ENCODE measurements at places on chromosomes 5 and 9.

DNA sequence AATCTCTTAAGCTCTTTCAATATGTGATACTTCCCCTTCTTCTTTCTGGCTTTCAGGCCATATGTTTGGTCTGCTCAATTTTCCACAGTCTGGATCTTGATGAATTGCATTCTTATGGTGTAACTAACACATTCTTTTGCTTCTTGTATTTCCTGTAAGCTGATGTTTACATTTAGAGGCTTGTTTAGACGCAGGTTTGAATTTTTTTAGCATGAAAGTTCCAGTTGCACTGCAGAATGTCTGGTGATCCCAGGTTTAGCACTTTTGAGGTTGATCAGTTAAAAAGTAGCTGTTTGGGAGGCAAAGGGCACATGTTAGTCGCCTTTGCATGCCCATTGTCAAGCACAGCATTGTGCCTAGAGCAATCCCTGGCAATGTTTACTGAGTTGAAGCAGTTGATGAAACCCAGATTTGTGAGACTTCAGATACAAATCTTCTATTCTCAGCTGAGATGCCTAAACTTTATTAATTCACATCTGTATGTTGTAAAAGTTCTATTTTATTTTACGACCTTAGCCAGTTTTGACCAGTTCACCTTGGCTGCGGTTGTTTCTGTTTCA, 59.6 kb upstream of the SPATA31C2 start:
- DNase-seq, result no peak

DNA sequence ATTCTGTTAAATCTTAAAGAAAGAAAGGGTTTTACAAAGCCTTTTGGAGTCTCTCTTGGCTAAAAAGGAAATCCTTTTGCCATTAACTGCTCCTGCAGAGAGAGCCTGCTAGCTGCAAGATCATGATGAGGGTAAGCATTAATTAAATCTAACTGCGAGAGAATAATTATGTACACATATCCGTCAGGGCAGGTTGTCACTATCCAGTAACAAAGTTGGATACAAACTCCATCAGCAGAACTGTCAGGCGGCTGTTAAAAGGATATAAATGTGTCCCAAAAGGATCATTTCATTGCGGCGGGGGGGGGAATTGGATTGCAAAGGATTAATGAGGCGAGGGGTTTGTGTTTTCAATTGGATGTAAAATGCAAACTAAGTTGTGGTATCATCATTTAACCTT, 289.3 kb downstream of the ASTN2 start:
- no peak for DNase-seq

DNA sequence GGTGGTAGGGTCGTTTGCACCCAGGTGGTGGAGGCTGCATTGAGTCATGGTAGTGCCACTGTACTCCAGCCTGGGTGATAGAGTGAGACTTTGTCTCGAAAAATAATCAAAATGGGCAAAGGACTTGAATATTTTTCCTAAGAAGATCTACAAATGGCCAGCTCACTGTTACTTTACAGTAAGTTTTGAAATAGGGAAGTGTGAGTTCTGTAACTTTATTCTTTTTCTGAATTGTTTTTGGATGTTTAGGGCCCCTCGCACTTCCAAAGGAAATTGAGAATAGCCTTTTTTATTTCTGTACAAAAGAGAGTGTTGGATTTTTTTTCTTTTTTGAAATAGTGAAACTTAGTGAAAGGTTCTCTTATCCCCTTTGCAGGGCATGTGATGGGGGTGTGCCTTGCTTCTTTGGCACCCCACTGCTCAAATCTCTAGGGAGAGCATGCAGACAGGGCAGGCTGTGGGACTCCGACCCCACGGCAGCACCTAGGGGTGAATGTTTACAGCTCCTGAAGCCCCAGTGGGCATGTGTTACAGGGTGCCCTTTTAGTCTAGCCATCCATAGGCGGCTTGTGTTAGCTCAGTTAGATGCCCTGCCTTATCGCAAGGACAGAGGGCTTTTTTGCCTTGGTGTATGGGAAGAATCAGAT, 33.3 kb downstream of the GPBP1 start:
- no peak for DNase-seq

- no peak for DNase-seq
Observed at GRCh38 chr5:137632716-137633115, 103.2 kb downstream of the KLHL3 start.

- DNase-seq, result peak; percentile 79
Observed at GRCh38 chr9:95268681-95269080, 48.8 kb downstream of the FANCC start.

DNA sequence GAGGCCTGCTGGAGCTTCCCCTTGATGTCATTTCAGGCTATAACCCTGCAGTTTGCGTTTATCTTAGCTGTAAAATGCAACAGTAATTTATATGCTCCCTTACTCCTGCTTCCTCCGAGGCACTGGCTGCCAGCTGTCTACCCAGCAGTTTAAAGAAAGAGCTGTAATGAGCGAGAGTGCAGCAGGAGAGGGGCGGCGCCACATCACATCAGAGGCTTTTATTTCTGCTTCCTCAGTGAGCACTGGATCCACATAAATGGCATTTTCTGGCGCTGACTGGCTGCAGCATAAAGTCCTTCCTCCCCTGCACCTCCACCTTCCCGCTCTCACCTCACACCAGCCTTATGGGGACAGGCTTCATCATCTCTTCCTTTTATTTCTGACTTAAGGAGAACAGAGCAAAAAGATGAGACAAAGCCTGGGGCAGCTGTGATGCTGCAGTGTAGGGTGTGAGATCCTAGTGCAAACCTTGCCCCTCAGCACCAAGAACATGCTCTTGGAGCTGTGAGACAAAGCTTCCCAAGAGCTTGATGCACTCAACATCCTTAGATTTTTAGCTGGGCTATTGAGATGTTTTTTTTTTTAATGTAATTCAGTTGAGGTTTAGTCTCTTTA, 829.6 kb upstream of the ZNF608 start:
- DNase-seq, result peak; percentile 23

GRCh38 chr9:134193912-134194535, 29.7 kb upstream of the RNU6ATAC start:
- no peak for DNase-seq

DNA sequence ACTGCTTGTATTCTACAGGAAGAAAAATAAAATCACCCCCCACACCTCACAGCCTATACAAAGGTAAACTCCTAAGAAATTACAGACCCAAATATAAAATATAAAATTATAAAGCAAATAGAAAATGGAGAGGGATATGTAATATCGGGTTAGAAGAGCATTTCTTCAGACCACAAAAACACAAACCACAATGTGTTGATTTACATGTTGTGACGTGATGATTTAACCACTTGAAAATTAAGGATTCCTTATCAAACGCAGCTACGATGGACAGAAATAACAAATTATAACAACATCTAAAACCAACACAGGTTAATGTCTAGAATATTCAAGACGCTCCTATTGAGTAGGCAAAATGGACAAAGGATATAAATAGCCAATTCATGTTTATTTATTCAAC, 26.3 kb downstream of the SSBP2 start:
- no peak for DNase-seq

DNA sequence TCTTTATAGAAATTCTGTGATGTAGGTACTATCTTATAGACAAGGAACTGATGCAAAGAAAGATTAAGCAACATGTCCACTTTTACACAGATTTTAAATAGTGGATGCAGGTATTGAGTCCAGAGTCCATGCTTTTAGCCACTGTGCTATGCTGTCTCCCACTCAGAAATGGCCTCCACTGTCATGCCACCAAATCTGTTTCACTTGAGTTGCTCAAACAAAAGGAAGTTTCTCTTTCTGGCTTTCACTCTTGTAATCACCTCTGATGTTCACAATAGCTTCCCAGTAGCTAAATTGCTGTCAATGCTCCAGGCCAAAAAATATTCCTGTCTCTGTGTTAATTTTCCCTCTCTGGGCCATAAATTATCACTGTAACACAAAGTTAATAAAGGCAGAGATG, 77.0 kb upstream of the RASA1 start:
- no peak for DNase-seq

DNA sequence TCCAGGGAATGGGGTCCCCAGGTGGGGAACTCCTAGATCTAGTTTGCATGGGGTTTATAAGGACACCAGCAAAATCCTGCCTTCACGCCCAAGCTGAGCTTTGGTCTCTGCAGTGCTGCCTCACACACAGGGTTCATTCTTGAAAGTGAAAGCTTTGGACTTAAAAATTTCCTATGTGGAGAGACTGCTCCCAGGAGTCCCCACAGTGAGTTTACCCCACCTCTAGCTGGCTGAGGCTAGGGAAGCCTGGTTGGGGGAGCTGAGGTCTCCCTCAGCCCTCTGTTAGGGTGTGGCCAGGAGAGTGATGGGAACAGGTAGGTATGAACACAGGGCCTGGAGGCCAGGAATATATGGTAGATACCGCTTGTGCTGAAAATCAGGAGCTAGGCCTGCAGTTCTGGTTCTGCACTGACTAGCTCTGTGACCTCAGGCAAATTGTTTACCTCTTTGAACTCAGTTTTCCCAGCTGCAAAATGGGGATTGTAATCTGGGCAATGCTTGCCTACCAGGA, 41.5 kb upstream of the LARP1 start:
- no peak for DNase-seq

DNA sequence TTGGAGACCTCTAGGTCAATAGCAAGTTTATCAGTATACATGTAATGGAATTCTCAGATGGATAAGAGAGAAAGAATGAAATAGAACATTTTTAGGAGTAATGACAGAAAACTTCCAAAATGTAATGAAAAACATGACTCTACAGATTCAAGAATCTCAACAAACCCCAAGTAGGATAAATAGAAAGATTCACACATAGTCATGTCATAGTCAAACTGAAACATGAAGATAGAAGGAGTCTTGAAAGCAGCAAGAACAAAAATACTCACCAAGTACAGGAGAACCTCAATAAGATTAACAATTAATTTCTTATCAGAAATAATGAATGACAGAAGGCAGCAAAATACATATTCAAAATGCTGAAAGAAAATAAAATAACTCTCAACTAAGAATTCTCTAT, 164.5 kb downstream of the SPATA31D1 start:
- DNase-seq, result no peak

GRCh38 chr9:23779220-23779619, 46.8 kb downstream of the ELAVL2 start:
- DNase-seq, result no peak

DNA sequence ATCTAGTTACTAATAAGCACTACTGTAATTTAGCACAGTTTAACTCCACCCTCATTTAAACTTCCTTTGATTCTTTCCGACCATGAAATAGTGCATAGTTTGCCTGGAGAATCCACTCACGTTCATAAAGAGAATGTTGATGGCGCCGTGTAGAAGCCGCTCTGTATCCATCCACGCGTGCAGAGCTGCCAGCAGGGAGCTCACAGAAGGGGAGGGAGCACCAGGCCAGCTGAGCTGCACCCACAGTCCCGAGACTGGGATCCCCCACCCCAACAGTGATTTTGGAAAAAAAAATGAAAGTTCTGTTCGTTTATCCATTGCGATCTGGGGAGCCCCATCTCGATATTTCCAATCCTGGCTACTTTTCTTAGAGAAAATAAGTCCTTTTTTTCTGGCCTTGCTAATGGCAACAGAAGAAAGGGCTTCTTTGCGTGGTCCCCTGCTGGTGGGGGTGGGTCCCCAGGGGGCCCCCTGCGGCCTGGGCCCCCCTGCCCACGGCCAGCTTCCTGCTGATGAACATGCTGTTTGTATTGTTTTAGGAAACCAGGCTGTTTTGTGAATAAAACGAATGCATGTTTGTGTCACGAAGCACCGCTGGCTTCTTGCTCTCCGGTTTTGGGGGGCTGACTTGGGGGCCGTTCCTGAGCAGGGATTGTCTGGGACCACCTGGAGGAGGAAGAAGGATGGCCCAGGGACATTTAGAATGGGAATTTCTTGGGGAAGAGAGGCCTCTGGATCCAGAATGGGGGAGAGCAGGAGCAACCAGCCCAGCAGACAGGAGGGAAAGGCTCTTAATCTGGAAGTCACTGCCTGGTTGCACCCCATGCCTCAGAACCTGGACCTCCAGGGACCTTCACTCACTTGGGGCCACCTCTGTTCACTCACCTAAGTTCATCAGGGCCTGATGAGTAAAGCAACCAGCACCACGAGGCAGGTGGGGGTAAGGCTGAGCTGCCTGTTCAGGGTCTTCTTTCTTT, 35.4 kb downstream of the CXXC5 start:
- DNase-seq, result no peak

GRCh38 chr5:163838738-163839137, 333.3 kb downstream of the MAT2B start:
- no peak for DNase-seq

GRCh38 chr5:100406640-100407039, 128.5 kb upstream of the FAM174A start:
- DNase-seq, result peak; percentile 5

GRCh38 chr5:133247151-133247709, 195.4 kb downstream of the HSPA4 start:
- DNase-seq, result no peak

DNA sequence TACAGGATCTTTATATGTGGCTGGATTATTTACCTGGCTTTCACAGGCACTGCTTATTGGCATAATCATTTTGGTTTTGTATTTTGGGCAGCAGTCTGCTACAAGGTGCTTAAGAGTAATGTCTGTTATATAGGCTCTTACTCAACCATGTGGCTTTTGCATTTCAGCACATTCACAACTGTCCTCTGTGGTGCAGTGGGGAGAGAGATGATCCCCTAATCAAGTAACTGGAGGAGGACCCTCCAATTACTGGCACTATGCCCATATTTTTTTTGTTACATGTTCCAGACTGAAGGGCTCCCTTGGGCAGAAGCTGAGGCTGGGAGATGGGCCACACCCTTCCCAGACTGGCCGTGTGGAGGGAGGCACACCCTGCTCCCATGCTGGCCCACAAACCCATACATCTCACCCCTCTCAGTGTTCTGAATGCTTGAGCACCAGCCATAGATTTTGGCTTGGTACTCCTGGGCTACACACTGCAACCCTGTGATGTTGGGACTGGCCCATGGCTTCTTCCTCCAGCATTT, 173.5 kb downstream of the FAM174A start:
- DNase-seq, result no peak

GRCh38 chr9:109743696-109744095, 36.3 kb upstream of the PALM2AKAP2 start:
- no peak for DNase-seq

GRCh38 chr5:76086095-76086494, 2.9 kb downstream of the SV2C start:
- DNase-seq, result no peak

DNA sequence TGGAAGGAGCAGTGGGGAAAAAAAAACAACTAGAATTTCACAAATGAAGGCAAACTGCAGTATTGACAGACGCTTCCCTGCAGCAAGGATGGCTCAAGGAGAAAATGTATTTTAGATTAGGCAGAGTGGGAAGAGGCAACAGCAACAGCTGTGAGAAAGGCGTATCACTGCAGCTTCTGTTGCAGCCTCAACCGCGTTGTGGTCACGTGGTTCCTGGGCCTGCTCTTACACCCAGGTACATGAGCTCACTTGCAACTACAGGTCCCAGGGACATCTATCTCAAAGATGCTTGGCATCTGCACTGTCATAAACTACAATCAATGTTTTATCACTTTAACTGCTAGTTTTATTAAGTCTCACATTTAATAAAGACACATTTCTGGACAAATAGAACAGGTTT, 36.0 kb upstream of the GOLM1 start:
- DNase-seq, result no peak

All from DMS79 treated with DMSO at 0.1 percent for 48 hours (cell line).